HAP-1 (cell line): ENCODE measurements at places on chromosomes 12 and 14.
A peak's percentile ranks its signal among the peaks of the same experiment; 100 is the strongest.

DNA sequence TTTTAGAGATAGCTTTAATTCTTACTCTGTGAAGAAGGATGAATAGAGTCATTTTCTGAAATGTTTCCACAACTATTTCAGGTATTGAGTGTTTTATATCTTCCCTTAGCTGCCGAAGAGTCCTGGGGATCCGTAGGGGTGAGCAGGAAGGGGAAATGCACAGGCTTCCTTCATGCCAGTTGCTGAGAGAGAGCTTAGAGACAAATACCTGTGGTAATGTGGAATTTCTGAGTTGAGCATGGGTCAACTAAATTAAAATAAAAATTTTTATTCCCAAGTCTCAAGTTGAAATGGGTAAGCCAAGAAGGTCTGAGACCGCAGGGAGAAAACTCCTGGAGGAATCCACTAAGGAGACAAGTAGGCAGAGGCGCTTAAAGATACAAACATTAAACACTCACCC lies 185.7 kb downstream of the DAD1 start:
- no peak for DNase-seq

- DNase-seq, result no peak
These were observed 3.0 kb downstream of the GAS2L3 start for GRCh38 chr12:100576331-100577036.

GRCh38 chr12:65526311-65526710 lies 247.8 kb downstream of the MSRB3 start:
- no peak for DNase-seq

GRCh38 chr12:5522432-5523335 lies 90.8 kb downstream of the NTF3 start:
- no peak for DNase-seq

- DNase-seq, result peak; percentile 81
These were observed 2.2 kb downstream of the RCOR1 start for GRCh38 chr14:102594514-102595175.

DNA sequence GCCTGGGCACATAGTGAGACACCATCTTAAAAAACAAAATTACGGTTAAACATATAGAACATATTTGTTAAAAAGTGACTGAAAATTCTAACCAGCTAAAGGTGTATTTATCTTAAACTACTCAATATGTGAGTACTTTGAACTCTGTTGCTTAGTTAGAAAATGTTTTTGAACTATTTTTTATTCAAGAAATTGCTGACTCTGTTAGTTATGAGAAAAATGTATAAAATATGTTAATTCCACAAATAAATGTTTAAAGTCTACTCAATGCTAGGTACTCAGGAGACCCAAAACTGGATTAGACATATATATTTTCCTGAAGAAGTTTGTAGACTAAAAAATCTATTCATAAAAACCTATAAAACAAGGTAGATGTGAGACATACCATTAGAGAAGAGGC lies 23.0 kb upstream of the GPR33 start:
- DNase-seq, result no peak
